Inflammatory macrophage treated with lipopolysaccharide for 4 hours (primary cell): ENCODE measurements at places on chromosomes 6 and 20.

DNA sequence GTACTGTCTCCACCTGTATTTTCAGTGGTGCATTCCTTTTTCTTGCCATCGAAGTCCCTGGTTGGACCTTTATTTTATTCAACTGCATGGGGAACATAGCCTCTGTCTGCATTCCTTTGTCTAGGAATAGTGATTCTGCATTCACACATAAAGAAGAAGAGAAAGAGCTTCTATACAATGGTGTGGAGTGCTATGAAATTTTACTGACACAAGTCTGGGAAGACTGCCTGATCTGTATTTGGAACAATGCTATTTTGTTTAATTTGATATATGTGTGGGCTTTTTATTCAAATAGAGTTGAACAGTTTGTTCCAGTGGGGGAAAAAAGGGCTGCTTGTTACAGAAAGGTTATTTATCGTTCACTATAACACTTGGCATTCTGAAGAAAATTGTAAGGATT lies 375.7 kb upstream of the POU3F2 start:
- no peak for DNase-seq

GRCh38 chr6:150751296-150751695 lies 114.2 kb upstream of the MTHFD1L start:
- no peak for DNase-seq

GRCh38 chr6:92130944-92131343 lies 1288.4 kb downstream of the EPHA7 start:
- no peak for DNase-seq

DNA sequence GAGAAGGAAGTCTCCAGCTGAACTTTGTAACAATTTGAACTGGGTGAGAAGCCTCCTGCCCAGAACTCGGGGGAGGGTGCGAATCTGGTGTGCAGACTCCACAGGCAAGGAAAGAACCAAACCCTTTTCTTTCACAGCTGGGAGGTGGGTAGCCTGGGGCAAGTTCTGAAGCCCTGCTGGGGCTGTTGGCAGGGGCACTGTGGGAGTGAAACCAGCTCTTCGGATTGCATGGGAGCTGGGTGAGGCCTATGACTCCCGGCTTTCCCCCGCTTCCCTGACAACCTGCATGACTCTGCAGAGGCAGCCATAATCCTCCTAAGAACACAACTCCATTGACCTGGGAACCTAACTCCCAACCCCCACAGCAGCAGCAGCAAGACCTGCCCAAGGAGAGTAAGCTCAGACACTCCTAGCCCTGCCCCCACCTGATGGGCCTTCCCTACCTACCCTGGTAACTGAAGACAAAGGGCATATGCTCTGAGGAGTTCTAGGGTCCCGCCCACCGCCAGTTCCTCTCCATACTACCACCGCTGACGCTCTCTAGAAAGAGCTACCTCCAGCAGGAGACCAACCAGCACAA lies 37.5 kb downstream of the SOD2 start:
- DNase-seq: no peak

DNA sequence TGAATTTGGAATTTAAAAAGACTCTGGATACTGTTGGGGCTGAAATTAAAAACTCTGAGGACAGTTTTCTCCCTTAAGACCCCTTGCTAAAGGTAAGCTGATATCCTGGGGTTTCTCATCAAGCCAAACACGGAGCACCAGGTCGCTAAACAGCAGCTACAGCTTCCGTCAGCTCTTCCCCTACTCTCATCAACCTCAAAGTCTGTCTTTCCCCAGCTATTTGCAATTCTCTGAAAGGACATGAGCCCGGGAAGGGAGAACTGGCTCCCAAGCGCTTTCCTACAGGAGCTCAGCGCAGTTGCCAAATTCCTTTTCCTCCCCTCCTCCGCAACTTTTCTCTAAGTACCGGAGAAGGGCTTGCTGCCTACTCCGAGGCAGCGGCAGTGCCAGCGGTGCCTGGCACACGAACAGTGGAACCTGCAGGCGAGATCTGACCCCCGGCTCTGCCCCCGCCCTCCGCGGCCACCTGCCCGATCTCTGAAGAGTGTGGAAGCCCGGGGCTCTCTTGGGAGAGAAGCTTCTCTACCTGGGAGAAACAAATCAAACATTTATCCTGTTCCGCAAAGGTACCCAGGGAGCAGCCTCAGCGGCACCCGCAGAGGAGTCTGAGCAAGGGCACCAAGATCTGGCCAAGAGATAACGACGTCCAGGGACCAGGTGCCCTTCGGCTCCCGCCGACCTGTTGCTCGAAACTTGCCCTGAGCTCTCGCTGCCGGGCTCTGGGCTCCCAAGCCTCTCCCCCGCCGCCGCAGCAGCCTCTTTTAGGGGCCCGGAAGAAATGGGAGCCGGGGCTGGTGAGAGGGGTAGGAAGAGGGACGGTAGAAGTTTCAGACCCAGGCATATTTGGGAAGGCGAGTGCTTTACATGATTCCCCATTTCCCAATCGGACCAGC lies 2.2 kb downstream of the CBLN4 start:
- DNase-seq: no peak

DNA sequence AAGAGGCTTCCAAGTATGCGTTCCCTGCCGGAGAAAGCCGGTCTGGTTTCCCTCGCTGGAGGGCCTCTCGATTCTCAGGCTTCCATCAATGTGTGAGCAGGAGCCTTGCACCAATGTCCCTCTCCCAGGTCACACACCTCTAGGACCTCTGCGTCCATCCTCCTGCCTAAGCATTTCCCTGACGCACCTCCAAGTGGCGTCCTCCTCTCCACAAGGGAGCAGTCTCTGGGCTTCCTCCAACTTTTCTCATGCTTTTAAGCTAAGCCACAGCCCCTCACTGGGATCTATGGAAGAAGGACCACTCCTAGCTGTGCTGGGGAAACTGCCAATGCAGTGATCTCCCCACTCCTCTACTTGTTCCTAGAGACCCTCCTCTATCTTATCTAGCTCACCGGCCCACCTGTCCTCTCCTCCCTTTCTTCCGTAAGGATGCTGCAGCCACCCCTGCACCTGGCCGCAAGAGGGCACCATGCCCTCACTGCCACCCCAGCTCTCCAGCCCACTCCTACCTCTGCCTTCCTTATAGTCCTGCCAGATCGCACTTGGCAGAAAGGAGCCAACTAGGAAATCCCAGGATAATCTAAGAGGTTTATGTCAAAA lies 258.7 kb downstream of the LRFN2 start:
- no peak for DNase-seq
